Sigmoid colon (tissue), 7 donors: ENCODE measurements at places on chromosomes 4 and X. TPM values are rescaled to one million over a fixed set of nuclear protein-coding genes. Genes with fewer than 3 reads are reported as not detected.

- DNase-seq = no peak
These were observed 66.4 kb upstream of the HHIP start for GRCh38 chr4:144579411-144580030.

GRCh38 chr4:72587334-72587733, 18.3 kb upstream of the ADAMTS3 start:
- no peak for DNase-seq

The CT45A1 gene
- not detected for total RNA-seq

GRCh38 chrX:72713130-72713529, 976 bp downstream of the PHKA1 start:
- no peak for DNase-seq

The LNX1 gene
- 2.8 TPM for total RNA-seq

The GBA3 gene
- 0.33 TPM for total RNA-seq

- no peak for DNase-seq
These were observed 59.8 kb downstream of the ABCB7 start for GRCh38 chrX:75096331-75096730.

The NPY2R gene
- 0.33 TPM for total RNA-seq

DNA sequence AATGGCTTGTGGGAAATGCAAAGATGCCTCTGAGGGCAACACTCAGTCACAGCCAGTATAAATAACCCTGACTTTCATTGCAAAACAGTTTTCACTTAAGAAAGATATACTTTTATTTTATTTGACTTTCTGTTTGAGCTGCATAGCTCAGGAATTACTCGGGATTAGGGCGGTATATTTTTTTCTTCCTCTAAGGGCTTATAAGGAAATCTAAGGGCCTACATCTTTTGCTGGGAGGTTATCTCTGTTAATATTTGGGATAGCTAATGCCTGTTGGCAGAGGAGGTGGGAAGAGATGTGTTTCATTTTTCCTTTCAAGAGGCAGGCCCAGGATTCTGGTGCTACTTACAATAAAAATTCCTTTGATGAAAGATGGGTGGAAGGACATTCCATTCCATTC, 28.8 kb upstream of the EGFL6 start:
- DNase-seq = no peak

DNA sequence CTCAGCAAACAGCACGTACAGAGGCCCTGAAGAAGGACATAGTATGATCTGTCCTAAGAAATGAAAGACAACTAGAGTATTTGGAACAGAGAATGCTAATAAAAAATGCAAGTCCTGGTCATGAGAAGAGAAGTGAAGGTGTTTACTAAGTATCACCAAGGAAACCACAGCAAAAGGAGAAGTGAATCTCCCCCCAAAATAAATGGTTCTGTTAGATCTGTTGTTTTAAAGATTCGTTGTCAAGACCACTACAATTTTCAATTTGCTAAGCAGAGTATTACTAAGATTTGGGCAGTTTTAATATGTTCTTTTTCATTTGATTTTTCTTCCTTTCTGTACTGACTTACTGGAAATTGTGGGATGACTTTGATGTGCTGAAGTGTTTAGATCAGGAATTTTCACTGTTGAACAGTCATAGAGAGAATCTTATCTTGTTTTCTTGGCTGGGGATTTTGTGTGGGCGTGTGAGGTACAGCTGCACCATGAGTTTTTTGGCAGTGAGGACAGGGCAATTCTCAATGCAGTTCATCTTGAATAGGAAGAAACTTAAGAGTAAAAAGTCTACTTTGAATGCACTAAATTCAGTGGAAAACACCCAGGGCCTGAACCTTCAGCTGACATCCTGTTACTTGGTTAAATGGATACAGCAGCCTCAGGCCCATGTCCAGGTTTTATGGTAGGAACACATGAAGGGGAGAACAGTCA, 132.2 kb downstream of the STIM2 start:
- DNase-seq = no peak

The ATOH1 gene
- not detected for total RNA-seq

The CNGA1 gene
- not detected for total RNA-seq
